ENCODE measurements at places on chromosomes 3 and 15. TPM values are rescaled to one million over a fixed set of nuclear protein-coding genes. Genes with fewer than 3 reads are reported as not detected.

The MKRN2OS gene
- 0.97 TPM for total RNA-seq

The NPAP1 gene
- total RNA-seq: not detected

The SAMD7 gene
- not detected for total RNA-seq

DNA sequence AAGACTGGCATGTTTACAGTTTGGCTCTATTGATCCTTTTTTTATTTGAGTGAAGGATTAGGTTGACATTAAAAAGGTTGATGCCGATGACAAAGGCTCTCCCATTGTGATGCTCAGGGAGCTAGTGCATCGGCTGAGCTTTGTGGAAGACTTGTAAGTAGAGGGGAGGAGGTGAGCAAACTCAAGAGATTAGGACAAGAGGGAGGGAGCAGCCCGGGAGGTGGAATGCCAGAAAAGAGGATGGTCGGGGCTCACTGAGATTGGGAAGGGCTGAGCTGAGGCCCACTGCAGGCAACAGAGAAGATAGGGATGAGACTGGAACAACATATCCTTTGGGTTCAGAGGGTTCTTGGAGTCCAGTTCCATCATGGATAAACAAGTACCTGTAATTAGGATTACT lies 26.5 kb upstream of the PSMD6 start:
- DNase-seq: no peak

- DNase-seq: no peak
Measured at GRCh38 chr3:107208796-107209195, 168.4 kb upstream of the CCDC54 start.

DNA sequence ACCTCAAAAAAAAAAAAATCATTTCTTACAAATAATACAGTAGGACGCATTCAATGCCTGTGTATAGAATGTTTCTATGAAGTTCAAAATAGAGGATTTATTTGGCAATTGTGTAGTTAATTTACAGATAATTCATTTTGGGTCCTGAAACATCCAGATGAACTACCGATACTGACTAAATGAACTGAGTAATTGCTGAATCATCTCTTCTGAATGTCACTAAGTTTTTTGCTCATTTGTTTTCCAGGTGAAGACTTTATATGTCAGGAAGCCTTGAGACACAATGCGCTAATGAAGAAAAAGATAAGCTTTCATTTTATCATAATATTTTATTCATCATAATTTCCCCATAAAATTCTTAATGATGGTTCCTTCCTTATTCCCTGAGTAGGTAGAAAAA lies 39.7 kb downstream of the PCOLCE2 start:
- DNase-seq: no peak

- DNase-seq: no peak
Measured at GRCh38 chr3:172097585-172097984, 58.2 kb downstream of the FNDC3B start.
